Activated naive CD8-positive, alpha-beta T cell treated with anti-CD3 and anti-CD28 coated beads for 36 hours (primary cell): ENCODE measurements at places on chromosomes 4 and X. TPM values are rescaled to one million over a fixed set of nuclear protein-coding genes. Genes with fewer than 3 reads are reported as not detected.

Gene ADH7
- total RNA-seq = not detected

Gene TMEM31
- total RNA-seq = not detected

DNA sequence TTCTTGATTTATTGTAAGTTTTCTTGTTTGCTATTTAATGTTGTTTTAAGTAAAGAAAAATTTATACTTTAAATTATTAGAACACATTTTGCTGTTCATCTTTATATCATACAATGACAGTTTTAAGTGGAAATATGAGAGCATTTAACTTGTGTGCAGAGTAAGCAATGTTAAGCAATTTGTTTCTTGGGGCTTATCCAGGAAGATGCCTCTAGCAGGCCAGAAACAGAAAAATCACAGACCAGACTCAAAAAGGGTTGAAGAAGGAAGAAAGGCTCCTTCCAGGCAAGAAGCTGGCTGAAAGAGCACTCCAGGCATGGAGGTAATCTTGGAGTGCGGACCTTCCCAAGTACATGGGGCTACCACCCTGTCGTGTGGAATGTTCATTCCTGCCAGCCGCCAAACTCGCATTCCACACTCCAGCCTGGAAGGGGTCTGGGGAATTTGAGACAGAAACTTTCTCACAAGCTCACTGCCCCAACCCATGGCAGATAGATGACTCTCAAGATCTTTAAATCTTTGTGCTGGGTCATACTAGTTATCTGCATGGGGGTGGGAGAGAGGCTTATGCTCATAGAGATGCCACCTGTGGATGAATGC lies 1521.3 kb upstream of the AGA start:
- DNase-seq = no peak
- no peak overlapping the region for H3K4me3 ChIP-seq
- no peak overlapping the region for H3K27ac ChIP-seq
- no peaks in the 10 kb centered on the region for H3K27me3 ChIP-seq

DNA sequence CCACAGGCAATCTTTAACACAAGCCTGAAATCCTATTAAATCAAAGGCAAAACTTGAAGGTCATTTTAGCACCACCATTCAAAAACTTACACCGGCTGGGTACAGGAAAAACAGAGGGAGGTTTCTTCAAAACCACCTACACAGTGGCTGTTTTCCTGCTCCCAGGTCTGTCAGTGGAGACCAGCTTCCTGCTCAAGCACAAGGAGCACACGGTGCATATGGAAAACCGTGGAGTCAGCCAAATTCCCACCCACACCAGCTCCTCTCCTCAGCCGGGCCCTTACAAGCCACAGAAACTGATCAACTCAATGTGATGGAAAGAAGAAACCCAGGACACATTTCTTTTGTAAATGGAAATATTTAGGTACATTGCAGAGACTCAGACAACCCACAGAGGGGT lies 14.3 kb upstream of the FAM241A start:
- no peak for DNase-seq
- no peak overlapping the region for H3K4me3 ChIP-seq
- peaks cover 5% of the 10 kb centered on the region for H3K27me3 ChIP-seq
